Fibroblast of skin of scalp (primary cell): ENCODE measurements at places on chromosomes 13 and 19.

DNA sequence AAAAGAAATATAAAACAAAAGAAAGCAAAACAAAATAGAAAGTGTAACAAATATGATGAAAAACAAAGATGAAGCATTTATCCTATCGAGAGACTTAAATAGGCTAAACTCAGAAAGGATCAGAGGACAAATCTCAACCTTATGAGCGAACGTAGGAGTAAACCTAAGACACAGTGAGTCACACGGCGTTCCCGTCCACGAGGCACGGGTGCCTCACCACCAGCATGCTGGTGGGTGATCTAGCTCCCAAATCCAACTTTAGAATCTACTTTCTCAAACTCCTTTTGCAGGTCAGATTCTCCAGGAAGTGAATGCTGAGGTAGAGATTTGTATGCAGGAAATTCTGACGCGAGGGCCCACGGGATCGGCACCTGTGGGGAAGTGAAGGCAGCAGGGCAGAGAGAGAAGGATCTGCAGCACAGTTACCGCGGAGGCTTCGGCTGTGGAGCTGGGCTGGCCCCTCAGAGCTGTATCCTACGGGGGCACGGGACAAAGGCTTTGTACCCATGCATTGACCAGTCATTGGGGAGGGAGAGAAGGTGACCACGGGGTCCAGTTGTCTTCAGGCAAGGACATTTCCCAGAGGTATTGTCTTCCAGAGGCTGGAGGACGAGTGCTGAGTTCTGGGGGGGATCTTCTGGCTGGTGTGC is 7.5 kb upstream of the MIER2 start:
- no peak for DNase-seq

- peak; percentile 78 for DNase-seq
Observed at GRCh38 chr13:35630551-35631275, 154.2 kb upstream of the MAB21L1 start.

GRCh38 chr19:53844849-53845246 is 20.7 kb upstream of the NLRP12 start:
- DNase-seq = no peak

DNA sequence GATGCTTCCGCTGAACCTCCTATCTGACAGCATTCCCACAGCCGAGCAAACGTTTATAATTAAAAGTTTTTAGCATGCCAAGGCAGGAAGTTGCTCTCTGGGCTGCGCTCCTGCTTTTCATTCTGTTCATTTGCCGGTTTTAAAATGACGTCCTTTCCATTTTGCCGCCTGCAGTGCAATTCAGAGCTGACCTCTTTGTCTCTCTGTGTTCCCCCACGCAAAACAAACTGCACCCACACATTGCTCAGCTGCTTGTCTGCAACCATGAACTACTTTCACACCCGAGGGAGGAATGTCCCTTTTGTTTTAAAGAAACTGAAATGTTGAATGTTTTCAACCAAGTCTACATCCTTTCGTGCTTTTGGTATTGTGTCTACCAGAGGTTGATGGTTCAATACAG is 416.5 kb downstream of the EFNB2 start:
- no peak for DNase-seq

- DNase-seq = no peak
Observed at GRCh38 chr13:30022256-30022655, 171.8 kb upstream of the UBL3 start.

GRCh38 chr13:84265257-84265764 is 383.0 kb upstream of the SLITRK1 start:
- DNase-seq = no peak

GRCh38 chr13:99124794-99125316 is 75.8 kb upstream of the UBAC2 start:
- DNase-seq = peak; percentile 86

DNA sequence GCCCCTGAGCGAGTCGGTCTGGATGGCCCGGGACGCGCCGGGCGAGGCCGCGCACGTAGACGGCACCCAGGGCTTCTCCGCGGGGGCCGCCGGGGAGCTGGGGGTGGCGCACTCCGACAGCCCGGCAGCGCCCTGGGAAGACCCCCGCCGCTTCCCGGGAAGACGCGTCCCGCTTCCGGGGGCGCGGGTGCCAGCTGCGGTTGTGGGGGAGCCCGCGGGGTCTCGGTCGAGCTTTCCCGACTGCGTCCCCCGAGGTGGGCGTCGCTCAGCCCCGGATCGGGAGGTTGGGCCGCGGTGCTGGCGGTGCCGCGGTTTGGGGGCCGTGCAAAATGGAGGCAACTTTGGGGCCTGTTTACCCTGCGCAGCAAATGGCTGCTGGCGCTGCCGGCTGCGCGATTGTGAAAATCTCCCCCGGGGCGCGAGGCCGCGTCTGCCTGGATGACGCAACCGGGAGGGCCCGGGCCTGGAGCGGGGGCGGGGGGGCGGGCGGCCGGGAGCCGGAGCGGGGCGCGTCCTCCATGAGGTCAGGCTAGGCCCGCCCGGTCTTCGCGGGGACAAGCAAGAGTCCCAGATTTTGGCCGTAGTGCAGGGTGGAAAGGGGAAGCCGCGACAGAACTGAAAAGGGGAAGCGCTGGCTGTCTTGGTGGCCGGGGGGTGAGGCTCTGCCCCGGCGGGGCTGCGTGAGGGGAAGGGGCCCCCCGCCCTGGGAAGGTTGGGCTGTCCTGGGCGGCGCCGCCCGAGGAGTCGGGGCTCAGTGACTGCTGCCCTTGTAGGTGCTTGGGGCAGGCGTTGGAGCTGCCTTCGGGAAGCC is 11.3 kb downstream of the PEAK3 start:
- peak; percentile 88 for DNase-seq

- no peak for DNase-seq
Observed at GRCh38 chr19:38216785-38217641, 7.0 kb downstream of the DPF1 start.

DNA sequence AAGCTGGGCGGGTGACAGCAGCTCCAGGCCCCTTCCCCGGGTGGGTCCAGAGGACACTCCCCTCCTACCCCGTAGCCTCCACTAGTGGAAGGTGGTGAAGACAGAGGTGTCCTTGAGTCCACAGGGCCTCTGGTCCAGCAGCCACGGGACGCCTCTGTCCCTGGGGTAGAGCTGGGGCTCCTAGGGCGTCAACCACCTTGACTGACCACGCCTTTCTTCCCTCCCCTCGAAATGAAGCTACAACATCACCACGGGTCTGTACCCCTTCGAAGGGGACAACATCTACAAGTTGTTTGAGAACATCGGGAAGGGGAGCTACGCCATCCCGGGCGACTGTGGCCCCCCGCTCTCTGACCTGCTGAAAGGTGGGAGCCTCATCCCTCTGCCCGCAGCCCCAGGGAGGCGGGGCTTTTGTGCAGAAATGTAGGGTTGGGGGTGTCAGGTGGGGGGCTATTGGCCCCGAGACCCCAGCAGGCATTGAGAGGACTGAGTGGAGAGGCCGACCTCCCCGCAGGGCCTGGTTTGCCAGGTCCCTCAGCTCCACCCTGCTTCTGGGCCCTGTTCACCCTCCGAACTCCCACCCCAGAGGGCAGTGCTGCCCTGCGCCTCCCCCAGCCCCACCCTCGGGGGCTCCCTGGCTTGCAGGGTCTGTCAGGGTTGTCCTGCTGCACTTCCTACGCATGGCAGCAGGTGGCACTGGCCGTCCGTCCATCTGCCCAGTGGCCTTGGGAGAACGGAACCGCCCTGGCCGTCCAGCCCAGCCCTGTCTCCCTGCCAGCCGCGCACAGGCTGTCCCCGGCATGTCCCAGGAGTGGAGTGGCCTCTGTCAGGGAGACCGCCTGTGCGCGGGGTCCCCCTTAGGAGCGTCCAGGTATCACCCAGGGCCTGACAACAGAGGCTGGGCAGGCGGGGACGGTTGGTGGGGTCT is 15.7 kb downstream of the STK11 start:
- DNase-seq = peak; percentile 30
